ENCODE measurements at places on chromosomes 11 and 22.

- no peak for DNase-seq
These were observed 50.7 kb upstream of the LIN7C start for GRCh38 chr11:27557226-27557625.

- no peak for DNase-seq
These were observed 229.7 kb downstream of the FAM76B start for GRCh38 chr11:95559899-95560298.

GRCh38 chr11:34809191-34810106, 106.7 kb downstream of the APIP start:
- no peak for DNase-seq

- DNase-seq: no peak
These were observed 20.6 kb upstream of the YWHAH start for GRCh38 chr22:31923747-31924146.

GRCh38 chr11:26953770-26954392, 40.0 kb upstream of the FIBIN start:
- no peak for DNase-seq
